Activated T-helper 1 cell treated with anti-CD3 and anti-CD28 coated beads, Interleukin-12 subunit alpha, Interleukin-12 subunit beta, Interleukin-2, Interleukin-4 antibody, amounts not matched to agents 30 ng/mL and 10 ng/mL and 1 ng/mL, durations not matched to agents 14 hours and 24 hours and 36 hours (primary cell): ENCODE measurements at places on chromosomes 5 and 9.

- no peak for DNase-seq
Observed at GRCh38 chr5:139914218-139914807, 118.7 kb downstream of the PSD2 start.

DNA sequence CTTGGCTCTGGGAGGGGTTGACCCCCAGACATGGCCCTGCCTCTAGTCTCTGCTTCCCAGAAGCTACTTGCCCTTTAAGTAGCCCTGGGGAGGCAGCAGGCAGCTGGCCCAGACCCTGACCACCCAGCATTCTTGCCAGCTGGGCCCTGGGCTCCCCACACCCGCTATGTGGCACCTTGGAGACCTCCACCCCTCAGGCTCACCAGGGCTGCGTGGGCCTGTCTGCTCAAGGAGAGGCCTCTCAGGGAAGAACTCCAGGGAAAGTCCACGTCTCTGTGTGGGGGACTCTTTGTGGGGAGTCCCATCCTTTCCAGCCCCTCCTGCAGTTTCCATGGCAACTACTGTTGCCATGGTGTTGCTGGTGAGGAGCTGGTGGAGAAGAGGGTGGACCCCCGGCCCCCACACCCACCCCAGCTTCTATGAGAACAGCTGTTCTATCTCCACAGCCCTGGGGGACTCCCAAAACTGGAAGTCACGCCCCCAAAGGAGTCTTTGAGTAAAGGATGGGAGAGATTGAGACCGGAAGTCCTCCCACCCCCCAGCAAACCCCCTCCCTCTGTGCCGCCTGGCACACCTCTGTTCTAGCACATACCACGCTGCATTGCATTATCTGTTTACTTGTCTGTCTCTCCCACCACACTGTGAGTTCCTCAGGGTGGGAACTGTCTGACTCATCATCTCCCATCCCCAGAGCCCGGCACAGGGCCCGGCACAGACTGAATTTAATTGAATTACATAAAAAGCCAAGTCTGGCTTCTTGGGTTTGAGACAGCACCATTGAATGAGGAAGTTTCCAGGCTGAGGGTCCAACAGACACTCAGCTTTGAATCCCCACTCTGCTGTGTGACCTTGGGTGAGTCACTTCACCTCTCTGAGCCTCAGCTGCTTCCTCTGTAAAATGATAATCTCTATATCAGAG, 12.6 kb downstream of the DNM1 start:
- no peak for DNase-seq

DNA sequence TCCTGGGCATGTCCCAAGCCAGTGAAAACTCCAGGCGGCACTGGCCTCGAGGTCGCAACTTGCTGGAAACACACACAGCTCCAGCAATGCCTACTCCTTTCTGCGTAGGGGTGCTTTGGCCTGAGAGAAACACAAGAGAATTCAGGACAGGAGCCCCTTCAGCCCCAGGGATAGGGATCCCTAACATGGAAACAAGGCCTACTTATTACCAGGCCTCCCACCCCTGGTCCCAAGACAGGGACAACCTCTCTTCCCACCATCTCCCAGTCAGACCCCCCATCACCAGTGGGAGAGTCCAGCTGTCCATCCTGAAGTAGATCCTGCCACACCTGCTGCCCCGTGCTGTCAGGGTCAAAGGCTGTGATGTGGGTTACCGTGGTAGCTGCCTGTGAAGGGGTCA, 7.8 kb downstream of the CREB3 start:
- no peak for DNase-seq

- no peak for DNase-seq
Observed at GRCh38 chr5:87388129-87388528, 24.6 kb downstream of the CCNH start.

- no peak for DNase-seq
Observed at GRCh38 chr5:16740811-16741392, 124.1 kb upstream of the RETREG1 start.

- DNase-seq, result no peak
Observed at GRCh38 chr9:68709291-68710110, 4.5 kb downstream of the PIP5K1B start.

- no peak for DNase-seq
Observed at GRCh38 chr5:111337688-111338087, 113.5 kb downstream of the CAMK4 start.

- DNase-seq, result no peak
Observed at GRCh38 chr9:16213781-16214515, 656.5 kb downstream of the BNC2 start.

DNA sequence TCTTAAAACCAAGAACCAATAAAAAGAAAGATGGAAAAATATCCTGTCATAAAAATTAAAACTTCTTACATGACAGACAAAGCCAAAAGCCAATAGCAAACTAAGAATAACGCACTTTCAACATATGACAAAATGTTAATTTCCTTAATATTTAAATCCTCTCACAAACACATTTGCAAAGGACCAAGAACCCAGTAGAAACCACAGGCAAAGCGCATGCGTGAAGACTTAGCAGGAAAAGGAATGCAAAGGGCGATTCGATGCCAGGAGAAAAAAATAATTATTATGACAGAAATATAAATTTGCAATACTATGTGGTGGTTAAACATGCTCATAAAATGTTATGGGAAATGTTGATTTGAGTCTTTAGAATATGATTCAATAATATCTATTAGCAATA, 39.9 kb upstream of the OLFM1 start:
- DNase-seq, result no peak

GRCh38 chr9:104575456-104575855, 6.5 kb downstream of the OR13C8 start:
- no peak for DNase-seq

- DNase-seq, result no peak
Observed at GRCh38 chr5:155684417-155684816, 642.5 kb upstream of the SGCD start.

GRCh38 chr9:1918622-1919021, 96.5 kb upstream of the SMARCA2 start:
- DNase-seq, result no peak

DNA sequence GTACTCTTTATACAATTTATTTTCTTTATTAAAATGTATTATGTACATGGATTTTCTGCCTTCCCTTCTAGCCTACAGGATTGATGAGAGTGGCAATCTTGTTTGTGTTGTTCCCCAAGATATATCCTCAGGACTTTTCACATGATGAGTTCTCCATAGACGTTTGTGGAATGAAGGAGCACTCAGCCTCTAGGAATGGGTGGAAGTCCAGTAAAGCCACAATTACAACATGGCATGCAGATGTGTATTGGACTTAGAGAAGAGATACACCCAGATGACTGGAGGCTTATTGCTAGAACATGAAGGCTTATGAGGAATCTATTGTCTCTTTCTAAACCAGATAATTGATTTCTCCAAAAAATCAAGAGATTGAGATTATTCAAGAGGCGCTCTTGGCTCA, 8.2 kb upstream of the DOCK2 start:
- no peak for DNase-seq

- no peak for DNase-seq
Observed at GRCh38 chr5:74903165-74903787, 37.1 kb upstream of the FAM169A start.

DNA sequence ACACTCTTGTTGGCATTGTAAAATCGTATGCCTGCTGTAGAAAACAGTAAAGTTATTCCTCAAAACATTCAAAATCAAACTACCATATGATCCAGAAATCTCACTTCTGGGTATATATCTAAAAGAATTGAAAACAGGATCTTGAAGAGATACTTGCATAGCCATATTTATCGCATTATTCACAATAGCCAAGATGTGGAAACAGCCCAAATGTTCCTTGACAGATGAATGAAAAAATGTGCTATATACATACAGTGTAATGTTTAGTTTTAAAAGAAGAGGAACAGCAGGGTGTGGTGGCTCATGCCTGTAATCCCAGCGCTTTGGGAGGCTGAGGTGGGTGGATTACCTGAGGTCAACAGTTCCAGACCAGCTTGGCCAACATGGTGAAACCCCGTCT, 234.1 kb upstream of the DAB2 start:
- no peak for DNase-seq
